ENCODE measurements at places on chromosomes 5 and 9.
A peak's percentile ranks its signal among the peaks of the same experiment; 100 is the strongest.

- no peak for DNase-seq
Measured at GRCh38 chr5:1497795-1498622, 25.8 kb downstream of the LPCAT1 start.

DNA sequence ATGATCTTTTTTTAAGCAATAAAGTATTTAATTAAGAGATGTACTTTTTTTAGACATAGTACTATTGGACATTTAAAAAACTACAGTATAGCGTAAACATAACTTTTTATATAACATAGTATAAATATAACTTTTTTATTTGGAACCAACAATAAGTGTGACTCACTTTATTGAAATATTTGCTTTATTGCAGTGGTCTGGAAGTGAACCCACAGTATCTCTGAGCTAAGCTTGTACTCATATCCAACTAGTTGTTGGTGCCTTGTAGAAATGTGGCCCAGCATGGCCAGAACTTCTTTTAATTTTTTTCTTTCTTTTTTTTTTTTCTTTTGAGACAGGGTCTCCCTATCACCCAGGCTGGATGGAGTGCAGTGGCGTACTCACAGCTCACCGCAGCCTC, 61.5 kb upstream of the GALNT10 start:
- no peak for DNase-seq

DNA sequence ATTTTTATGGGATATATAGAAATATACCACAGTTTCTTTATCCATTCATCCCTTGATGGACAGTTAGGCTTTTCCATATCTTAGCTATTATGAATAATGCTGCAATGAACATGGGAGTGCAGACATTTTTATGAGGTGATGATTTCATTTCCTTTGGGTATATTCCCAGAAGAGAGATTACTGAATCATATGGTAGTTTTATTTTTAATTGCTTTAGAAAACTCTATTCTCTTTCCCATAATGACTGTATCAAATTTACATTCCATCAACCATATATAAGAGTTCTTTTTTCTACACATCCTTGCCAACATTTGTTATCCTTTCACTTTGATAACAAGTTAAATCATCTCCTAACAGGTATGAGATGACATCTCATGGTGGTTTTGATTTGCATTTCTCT, 821.6 kb downstream of the TLE1 start:
- no peak for DNase-seq

DNA sequence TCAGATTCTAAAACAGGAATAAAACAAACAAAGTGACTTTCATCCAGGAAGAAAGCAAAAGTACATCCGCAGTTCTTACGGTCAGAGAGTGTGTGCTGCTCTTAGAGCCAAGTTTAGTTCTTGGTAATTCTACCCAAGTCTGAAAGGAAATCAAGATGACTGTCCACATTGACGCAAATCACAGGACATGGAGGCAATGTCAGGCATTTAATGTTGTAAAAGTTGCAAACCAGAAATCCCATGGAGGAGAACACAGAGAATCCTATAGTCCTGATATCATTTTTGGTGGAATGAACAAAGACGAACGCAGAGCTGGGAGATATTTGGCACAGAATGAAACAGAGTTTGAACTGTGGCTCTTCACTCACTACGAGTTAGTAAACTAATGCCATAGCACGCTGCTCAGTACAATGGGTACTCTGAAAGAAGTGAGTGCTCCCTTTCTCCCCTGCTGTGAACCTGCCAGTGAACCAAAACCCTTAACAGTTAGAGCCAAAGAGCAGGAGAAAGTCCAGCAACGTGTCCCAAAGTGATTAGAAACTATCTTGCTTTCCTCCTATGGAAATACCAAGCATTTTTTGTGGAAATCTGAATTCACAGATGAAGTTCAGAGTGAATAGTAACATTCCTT, 74.3 kb downstream of the MUSK start:
- DNase-seq, result no peak

- no peak for DNase-seq
Measured at GRCh38 chr9:16361939-16362338, 508.5 kb downstream of the BNC2 start.

DNA sequence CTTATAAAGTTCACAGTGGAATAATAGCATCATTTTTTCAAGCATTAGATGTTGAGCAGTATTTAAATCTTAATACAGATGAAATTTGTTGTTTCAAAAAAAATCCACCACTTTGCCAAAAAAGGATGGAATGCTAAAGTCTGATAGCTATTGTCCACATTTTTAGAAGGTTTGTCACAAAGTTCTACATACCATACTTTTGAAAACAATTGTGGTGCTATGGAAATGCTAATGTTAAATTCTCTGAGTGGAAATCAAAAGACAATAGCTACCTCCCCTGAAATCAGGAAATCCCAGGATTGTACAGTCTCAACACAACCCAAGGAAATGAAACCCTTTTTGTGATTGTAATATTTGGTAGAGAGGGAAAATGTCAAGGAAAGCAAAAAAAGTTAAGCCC, 19.3 kb upstream of the GRAMD2B start:
- DNase-seq, result no peak

DNA sequence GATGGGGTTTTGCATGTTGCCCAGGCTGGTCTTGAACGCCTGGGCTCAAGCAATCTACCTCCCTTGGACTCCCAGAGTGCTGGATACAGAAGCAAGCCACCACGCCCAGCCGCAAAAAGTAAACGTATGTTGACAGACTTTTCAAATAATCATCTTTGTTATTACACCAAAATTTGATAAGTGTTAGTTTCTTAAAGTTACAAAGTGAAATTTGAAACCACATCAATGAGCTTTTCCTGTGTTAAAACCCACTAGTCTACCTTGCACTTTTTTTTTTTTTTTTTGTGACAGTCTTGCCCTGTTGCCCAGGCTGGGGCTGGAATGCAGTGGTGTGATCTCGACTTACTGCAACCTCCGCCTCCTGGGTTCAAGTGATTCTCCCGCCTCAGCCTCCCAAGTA, 29.9 kb downstream of the SPACA9 start:
- no peak for DNase-seq

GRCh38 chr5:80070338-80071056, 35.3 kb downstream of the THBS4 start:
- no peak for DNase-seq

GRCh38 chr5:39419796-39420195, 5.0 kb downstream of the DAB2 start:
- DNase-seq, result no peak

DNA sequence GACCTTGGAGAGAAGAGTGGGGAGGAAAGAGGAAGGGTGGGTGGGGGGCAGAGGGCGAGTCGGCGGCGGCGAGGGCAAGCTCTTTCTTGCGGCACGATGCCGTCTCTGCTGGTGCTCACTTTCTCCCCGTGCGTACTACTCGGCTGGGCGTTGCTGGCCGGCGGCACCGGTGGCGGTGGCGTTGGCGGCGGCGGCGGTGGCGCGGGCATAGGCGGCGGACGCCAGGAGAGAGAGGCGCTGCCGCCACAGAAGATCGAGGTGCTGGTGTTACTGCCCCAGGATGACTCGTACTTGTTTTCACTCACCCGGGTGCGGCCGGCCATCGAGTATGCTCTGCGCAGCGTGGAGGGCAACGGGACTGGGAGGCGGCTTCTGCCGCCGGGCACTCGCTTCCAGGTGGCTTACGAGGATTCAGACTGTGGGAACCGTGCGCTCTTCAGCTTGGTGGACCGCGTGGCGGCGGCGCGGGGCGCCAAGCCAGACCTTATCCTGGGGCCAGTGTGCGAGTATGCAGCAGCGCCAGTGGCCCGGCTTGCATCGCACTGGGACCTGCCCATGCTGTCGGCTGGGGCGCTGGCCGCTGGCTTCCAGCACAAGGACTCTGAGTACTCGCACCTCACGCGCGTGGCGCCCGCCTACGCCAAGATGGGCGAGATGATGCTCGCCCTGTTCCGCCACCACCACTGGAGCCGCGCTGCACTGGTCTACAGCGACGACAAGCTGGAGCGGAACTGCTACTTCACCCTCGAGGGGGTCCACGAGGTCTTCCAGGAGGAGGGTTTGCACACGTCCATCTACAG, 760 bp downstream of the NPR3 start:
- peak; percentile 41 for DNase-seq

- DNase-seq, result no peak
Measured at GRCh38 chr9:68998812-68999211, 15.1 kb downstream of the PRKACG start.

GRCh38 chr5:102547141-102548035, 48.6 kb upstream of the SLCO6A1 start:
- DNase-seq, result no peak

DNA sequence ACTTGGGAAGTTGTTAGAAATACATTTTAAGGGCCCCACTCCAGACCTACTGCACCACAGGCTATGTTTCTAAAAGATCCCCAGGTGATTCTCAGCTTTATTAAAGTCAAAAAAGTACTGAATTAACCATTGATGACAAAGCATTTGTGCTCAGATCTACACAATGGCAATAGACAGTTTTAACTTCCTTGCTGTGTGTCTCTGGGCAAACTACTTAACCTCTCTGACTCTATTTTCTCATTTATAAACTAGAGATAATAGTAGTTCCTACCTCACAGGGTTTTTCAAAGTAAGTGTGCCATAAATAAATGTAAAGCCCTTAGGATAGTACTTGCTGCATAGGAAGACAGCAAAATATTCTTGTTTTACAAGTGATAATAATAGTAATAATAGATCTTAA, 66.3 kb downstream of the LIX1 start:
- DNase-seq, result no peak

- no peak for DNase-seq
Measured at GRCh38 chr5:150345716-150346115, 11.8 kb upstream of the TCOF1 start.

DNA sequence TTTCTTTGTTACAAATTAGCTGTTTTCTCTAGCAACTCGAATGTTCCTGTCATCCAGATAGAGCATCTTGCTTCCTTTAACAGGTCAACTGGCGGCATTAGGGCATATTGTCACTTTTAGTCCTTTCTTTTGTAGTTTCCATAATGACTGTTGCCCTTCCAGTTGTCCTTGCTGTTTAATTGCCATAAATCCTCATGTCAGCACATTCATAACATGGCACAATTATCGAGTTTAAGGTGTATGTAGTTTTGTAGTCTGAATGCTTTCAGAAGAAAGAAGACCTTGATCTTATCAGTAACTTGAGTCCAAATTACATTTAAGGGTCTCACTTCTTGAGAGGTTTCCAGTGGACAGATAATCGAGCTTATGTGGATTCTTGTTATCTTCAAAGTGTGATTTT, 161.7 kb upstream of the CDH12 start:
- DNase-seq, result no peak

- DNase-seq, result no peak
Measured at GRCh38 chr9:33472881-33473615, 676 bp downstream of the NOL6 start.

DNA sequence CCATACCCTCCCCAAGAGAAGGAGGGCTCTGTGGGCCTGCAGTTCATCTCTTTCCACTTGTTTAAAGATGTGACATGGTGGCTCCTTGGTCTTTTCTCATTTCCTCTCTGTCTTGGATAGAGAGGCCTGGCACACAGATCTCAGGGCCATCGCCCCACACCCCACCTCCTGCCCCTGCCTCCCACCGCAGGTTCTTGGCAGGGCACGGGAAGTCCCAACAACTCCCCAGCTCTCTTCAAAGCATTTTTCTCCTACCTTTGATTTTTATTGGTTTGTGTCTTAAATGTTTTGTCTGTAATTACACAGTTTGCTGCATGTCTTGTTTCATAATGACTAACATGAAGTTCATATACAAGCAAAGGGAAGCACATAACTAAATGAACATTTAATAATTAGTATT, 178.5 kb upstream of the MSX2 start:
- DNase-seq, result no peak

- no peak for DNase-seq
Measured at GRCh38 chr5:179800696-179801201, 5.9 kb downstream of the MGAT4B start.

DNA sequence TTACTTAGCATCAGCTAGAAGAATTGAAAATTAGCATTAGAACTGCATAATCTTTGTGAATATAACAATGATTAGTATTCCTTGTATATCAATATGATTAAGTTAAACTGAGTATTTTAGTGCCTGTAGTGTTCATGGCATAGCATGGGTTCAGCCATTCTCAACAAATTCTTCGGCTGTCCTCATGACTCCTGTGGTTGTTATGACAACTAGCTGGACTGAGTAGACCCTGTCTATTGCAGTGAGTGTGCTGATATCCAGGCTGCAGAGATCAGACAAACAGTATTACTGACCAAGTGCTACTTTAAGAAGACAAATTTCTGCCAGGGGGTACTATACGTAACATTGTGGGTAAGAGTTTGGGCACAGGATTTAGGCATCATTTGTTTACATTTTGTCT, 125.9 kb downstream of the NUDT12 start:
- no peak for DNase-seq

GRCh38 chr5:149175346-149176105, 34.2 kb downstream of the ABLIM3 start:
- no peak for DNase-seq

- DNase-seq, result no peak
Measured at GRCh38 chr5:25334350-25334749, 689.6 kb upstream of the CDH10 start.

All from activated T-cell treated with anti-CD3 and anti-CD28 coated beads, Interleukin-2, amount 50 U/mL, for 24 hours (primary cell).